ENCODE measurements at places on chromosomes 5 and 9.

DNA sequence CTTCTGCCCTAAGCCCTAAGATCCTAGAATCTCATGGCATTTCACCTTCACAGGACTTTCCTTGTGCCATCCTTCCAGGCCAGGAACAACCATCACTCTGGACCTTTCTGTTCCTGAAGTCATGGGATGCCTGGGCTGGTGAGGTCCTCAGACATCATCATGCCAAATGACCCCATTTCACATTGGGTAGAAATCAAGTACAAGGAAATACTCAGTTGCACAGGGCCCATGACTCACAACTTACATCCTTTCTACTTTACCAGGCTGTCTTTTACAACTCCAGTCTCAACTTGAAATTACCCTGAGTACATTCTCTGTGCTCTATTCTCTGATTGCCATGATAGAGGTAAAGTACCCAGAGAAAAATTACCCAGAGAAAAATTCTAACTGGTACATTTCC lies 167.1 kb downstream of the PIK3R1 start:
- DNase-seq, result no peak

DNA sequence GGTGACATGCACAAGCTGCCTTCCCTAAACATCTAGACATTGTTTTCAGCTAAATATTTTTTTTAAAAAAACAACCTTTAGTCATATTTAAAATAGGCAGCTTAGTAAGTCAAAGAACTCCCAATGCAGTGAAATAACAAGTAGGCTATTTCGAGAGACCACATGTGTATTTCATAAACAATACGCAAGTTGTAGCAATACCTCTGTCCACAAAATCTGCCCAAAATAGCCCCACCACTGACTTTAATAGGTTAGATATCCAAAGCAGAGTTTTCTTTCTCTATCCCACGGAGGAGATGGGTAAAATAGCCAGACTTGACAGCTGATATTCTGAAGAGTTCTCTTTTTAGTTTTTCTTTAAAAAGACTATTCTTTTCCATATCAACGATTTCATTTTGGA lies 1.2 kb downstream of the SLC24A2 start:
- DNase-seq, result no peak

GRCh38 chr5:177503351-177504085 lies 6.1 kb downstream of the DOK3 start:
- DNase-seq, result no peak

- DNase-seq, result no peak
Measured at GRCh38 chr5:154797762-154798161, 42.6 kb downstream of the LARP1 start.

DNA sequence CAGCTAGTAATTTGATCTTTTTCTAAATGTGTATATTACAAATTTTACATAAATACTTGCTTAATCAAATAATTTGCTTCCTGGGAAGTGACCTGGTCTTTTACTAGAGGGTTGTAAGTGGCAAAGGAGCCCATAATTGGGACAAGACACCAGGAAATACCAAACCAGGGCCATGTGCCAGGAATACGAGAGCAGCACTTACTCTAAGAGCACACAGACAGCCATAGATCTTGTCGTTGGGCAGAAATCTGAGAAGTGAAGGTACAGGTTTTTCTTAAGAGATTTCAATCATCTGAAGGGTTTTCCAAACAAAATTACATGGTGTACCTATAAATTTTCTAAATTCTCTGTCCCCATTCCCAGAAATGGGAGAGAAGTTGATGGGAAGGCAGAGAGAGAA lies 179.3 kb downstream of the HINT1 start:
- no peak for DNase-seq

DNA sequence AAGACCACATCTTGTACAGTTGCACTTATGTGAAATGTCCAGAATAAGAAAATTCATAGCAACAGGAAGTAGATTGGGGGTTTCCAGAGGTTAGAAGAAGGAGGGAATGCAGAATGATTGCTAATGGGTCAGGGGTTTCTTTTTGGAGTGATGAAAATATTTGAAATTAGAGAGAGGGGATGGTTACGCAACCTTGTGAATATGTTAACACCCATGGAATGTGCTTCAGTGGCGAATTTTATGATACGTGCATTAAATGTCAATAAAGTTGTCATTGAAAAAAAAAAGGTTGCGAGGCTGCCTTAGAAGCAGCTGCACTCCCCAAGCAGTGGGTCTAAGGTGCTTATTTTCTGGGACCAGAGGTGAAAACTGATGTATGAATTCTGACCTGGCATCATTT lies 64.4 kb upstream of the SUB1 start:
- no peak for DNase-seq

DNA sequence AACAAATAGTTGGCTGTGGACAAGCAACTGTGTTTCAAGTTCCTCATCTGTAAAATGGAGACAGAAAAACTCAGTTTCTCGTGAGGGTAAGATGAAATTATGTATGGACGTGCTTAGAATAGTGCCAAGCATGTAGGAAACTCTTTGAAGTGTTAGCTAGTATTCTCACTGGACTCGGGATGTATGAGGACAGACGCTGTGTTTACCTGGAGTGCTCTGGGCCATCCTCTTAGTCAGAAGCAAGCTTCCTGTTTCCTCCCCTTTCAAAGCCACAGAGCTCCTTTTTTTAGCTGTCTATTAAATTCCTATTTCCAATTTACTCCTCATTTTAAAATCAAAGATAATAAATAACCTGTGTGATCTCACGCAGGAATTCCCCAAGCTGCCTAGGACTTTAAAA lies 23.8 kb upstream of the IQGAP2 start:
- no peak for DNase-seq

DNA sequence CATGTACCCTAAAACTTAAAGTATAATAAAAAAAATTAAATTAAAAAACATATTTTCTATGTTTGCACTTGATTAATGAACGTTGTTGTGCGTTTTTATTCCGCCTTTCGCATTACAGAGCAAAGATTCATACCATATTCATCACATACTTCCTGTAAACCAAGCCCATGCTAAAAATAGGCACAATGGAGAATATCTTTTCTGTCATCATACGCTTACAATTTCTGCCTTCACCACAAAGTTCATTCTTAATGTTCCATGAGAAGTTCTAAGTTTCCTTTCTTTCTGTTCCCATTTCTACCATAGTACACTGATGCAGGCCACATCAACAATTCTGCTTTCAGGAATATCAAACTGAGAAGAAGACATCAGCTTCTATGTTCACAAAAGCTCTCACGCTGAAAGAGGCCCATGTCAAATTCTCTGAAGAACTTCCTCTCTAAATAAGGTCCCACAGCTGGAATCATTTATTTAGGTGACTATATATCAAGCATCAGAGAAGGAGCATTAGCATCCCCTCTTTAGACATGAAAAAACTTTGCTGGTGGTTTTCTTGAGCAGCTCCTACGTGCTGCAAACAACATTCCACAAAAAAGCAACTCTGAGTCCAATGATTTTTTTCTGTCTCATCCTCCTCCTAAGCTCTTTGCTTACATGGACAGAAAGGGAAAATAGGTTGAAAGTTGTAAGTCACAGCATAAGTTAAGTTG lies 456.4 kb downstream of the CDH10 start:
- no peak for DNase-seq

DNA sequence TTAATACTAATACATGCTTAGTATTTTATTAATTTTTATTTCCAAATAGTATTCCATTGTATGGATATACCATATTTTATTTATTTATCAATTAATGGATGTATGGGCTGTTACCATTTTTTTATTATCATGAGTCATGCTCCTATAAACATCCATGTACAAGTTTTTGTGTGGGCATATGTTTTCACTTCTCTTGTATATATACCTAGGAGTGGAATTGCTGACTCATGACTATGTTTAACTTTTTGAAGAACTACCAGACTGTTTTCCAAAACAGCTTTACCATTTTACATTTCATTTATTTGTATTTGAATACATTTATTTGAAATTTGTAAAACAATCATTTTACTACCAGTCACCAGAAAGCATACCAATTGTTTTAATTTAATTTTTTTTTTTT lies 14.1 kb upstream of the LRRC19 start:
- DNase-seq, result no peak

DNA sequence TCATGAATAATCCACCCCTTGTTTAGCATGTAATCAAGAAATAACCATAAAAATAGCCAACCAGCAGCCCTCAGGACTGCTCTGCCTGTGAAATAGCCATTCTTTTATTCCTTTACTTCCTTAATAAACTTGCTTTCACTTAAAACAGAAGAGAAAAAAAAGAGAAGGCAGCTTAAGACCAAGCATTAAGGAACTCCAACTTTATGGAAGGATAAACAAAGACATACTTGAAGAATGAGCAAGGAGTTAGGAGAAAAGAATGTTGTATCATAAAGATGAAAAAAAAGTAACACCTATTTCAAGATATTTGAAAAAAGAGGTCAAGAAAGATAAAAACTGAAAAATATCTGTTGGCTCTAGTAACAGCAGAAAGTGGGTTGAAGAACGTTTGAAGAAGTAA lies 107.6 kb downstream of the RNF180 start:
- no peak for DNase-seq
